Activated T-cell treated with anti-CD3 and anti-CD28 coated beads, Interleukin-2, amount 50 U/mL, for 1 hour (primary cell): ENCODE measurements at places on chromosomes 11 and 22.

DNA sequence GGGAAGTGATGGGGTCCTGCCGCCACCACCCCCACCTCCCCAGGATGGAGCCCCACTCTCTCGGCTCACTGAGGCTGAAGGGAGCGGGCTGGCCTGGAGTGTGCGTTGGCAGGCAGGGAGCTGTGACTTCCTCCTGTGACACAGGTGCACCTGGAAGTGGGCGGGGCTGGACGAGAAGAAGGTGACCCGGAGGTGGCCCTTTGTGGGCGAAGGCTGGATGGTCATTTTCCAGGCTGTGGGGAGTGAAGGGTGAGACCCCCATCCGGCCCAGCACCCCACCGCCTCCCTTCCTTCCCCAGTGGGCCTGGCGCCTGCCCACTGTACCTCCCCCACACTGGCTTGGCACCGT is 15.3 kb downstream of the IL17REL start:
- DNase-seq: no peak

DNA sequence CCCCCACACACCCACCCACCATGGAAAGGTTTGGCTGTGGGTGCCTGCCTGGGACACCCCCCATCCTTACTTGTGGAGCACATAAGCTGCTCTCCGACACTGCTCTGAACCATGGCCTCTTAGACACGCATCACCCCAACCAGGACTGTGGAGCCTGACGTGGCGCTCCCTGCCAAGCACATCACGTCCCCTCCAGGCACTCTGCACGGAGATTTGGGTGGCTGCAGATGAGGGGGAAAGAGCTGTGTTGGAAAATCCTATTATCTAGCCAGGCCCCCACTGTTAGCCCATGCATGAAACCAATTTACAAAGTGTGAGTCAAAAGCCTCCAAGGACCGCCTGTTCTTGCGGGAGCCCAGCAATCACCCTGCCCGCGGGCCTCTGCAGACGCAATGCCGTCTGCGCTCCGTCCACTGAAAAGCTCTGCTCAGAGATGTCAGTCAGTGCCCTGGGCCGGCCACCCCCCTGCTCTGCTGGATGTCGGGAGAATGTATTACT is 163.4 kb upstream of the NECTIN1 start:
- no peak for DNase-seq

DNA sequence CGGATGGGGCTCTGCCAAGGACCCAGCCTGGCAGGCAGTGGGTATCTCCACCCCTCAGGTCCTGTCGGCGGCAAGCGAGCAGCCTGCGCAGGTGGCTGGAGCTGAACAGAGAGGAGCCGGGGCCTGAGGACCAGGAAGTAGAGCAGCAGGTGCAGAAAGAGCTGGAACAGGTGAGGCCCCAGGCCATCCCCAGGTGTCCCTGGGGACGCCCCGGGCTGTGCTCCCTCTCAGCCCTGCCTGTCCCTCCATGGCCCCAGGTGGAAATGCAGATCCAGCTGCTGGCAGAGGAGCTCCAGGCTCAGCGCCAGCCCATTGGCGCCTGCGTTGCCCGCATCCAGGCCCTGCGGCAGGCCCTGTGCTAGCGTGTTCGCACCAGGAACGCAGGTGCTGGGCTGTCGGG is 44.0 kb downstream of the PISD start:
- DNase-seq: no peak

GRCh38 chr11:120883404-120884080 is 140.4 kb upstream of the TBCEL start:
- DNase-seq: no peak

DNA sequence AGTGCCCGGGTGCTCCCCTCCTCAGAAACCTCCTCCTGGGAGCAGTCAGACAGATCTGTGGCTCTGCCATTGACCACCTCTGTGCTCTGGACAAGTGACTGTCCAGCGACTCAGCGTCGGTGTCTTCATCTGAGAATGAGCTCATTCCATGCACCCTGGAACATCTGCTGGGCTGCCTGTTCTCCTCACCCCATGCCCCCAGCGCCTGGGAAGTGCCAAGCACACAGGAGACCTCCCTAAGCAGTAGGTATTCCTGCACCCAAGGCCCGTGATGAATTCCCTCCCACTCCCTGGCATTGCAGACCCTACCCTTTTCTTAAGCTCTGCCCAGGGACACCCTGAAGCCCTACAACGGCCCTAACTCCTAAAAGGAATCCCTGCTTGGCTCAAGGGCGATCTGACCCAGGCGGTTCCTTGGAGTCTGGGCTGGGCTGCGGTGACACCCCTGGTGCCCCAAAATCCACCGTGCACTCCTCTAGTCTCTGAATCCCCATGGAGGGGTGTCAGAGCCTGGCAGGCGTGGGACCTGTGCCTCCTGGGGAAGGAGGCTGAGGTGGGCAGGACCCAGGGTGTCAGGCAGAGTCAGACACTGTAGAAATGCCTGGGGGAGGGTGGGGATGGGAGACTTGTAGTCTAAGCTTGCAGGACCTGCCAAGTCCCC is 92.0 kb downstream of the CEP164 start:
- no peak for DNase-seq

- no peak for DNase-seq
Observed at GRCh38 chr11:36736103-36736502, 138.1 kb upstream of the RAG2 start.

DNA sequence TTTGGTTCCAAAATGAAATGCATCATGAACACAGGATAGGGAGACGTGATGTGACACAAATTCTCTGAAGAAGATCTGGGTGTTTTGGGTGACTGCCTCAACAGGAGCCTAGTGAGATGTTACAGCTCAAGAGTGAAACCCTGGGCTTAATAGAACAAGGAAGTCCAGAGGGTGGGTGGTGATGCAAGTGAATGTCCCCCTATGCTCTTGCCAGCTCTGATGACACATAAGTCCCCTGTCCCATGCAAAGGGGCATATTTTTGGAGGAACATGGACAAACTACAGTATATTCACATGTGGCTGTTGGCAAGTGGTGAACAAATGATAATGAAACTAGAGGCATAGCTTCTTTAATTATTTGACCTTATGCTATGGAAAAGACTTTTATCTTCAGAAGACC is 9.2 kb downstream of the CRTAM start:
- DNase-seq: no peak

DNA sequence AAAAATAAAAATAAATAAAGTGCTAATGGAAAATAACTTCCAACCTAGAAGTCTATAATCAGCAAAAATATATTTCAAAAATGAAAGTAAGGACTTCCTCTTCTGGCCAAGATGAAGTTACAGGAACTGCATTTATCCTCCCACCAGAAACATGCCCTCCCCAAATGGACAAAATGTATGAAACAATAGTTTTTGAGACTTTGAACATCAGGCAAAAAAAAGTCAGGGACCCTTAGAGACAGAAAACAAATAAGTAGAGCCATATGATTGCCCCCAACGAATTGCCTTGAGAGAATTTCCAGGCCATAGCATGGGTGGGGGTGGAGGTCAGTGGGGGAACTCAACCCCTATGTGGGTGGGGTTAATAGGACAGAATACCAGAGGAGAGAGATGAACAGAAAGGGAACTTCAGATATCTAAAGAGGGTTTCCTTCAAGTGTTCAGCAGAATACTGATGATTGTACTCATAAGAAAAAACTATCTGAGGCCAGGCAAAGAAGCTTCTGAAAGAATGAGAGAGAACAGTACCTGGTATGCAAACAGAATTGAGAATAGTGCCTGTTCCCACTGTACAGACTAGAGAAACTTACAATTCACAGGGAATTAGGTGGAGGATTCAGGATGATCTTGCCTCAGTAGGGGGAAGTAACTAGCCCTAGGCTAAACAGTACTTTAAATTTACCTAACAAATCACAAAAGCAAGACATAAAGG is 26.6 kb upstream of the IL10RA start:
- DNase-seq: no peak

- DNase-seq: peak; percentile 74
Observed at GRCh38 chr22:19756288-19757128, 4.1 kb upstream of the TBX1 start.

DNA sequence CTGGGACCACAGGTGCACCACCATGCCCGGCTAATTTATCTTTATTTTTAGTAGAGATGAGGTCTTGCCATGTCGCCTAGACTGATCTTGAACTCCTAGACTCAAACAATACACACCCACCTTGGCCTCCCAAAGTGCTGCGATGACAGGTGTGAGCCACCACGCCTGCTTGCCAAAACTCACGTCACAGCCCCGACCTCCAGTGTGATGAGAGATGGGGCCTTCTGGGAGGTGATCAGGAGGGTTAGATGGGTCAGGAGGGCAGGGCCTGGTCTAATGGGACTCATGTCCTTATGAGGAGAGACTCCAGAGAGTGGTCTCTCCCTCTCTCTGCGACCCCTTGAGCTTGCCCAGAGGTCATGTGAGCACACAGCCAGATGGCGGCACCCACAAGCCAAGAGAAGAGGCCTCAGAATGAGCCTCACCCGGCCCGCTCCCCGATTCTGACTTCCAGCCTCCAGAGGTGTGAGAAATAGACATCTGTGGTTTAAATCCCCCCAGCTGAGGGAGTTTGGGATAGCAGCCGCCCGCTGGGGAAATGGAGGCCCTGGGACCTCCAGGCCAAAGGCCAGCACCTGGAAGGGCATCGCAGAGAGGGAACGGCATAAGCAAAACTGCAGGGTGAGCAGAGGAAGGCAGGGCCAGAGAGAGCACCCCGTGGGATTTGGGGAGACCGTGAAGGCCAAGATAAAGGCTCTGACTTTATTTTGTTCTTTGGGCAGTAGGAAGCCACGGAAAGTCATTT is 24.1 kb upstream of the GAL start:
- no peak for DNase-seq

- no peak for DNase-seq
Observed at GRCh38 chr22:23212061-23213021, 32.0 kb downstream of the BCR start.

DNA sequence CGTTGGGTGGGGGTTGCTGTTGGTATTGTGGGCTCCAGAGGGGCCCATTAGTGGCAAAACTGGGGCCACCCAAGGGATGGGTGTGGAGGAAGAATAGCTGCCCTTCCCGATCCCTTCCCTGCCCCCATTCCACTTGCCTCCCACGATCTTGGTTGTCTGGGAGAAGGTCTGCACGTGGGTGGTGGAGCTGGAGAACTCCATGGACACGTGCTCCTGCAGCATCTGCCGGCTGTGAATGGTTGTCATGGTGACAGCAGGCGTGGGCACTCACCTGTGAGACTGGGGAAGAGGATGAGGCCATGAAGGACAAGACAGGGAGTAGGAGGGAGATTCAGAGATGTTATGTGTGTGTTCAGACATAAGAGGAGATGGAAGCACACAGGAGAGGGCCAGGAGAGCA is 2.0 kb downstream of the IGSF22 start:
- DNase-seq: no peak

- no peak for DNase-seq
Observed at GRCh38 chr11:107468596-107468995, 11.0 kb upstream of the CWF19L2 start.

DNA sequence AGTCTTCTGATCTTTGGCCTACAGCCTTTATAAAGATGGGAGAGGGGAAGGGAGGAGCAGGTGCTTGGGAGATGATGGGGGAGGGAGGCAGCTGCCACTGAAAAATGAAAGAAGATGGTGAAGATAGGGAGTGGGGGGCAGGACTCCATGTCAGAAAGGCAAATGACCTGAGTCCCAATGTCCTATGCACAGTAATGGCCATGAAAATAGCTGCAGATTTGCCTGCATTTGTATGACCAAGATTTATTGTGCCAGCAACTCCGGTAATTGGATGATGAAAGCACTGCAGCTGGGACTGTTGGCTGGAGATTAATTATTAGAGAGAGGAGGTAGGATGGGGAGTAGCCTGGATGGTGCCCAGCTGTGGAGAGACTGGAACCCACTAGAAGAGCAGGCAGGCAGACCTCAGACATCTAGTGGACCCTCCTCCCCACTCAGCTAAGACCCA is 36.1 kb downstream of the NEU3 start:
- DNase-seq: no peak

- DNase-seq: peak; percentile 9
Observed at GRCh38 chr22:50733521-50734342, 4.3 kb upstream of the ACR start.

- DNase-seq: no peak
Observed at GRCh38 chr11:86932259-86932585, 23.0 kb downstream of the FZD4 start.

DNA sequence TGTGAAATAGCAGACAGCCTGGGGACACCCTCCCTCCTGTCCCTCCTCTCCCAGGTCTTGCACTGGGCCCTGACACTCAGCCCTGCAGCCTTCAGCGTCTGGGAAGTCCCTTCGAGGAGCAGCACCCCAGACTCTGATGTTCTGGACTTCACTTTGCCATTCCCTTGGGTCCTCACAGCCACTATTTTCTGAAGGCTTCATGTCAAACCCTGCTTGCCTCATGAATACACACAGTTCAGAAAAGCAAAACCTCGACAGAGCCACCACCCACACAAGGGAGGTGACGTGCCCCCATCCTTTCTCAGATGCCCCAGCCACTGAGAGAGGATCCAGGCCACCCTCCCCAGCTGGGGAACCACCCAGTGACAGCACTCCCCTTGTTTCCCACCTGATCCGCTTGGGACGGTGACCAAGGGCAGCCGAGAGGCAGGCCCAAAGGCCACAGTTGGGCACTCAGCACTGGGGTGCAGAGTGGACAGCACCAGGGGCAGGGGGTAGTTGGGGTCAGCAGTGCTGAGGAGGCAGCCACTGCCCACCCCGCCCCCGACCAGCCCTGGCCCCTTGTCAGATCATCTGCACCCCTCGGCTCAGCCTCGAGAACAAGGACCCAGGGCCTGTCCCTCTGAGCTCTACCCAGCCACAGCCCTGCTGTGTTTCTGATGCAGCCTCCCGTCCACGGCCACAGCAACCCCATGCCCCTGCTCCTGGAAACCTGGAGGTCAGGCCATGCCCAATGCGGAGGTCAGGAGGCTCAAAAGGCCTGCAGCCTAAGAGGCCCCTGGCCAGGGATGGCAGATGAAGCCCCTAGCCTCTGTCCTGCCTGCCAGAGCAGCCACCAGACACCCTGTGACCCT is 3.1 kb upstream of the TNNT3 start:
- DNase-seq: no peak

DNA sequence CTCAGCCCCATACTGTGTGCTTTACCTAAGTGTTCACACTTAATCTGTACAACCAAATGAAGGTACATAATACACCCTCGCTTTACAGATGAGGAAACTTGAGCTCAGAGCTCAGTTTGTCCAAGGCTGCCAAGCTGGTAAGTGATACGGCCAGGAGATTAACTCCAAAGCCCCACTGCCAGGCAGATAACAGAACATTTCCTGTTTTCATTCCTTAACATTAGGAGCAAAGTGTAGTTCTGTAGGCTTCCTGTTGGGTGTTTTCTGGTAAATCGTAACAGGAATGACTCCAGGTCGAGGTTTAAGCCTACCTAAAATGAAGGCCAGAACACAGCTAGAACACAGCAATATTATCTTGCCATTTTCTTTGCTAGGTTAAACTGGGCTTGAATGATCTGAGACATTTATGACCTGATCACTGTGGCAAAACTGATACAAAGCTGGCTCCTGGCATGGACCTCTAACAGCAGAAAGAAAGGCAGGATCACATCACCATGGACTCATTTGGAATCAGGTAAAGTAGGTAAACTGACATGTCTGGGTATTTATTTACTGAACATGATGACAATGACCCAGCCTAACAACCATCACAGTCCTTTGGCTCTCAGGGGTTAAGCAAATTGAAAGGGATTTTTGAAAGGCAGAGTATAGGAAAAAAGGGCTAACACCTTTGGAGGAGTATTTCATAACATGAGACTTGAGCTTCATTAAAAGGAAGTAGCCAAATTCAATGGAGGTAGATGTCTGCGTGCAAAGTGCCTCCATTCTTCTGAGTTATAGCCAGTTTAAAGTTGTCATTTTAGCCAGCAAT is 3.9 kb upstream of the NUP50 start:
- no peak for DNase-seq
